SW 1271 (cell line): ENCODE measurements at places on chromosomes 1 and 21.

- no peak for DNase-seq
Measured at GRCh38 chr21:31921079-31921478, 48.3 kb downstream of the HUNK start.

GRCh38 chr1:37952738-37953137 lies 5.9 kb upstream of the INPP5B start:
- no peak for DNase-seq

GRCh38 chr1:198798923-198799386 lies 160.1 kb downstream of the PTPRC start:
- no peak for DNase-seq

GRCh38 chr1:93350322-93350721 lies 4.6 kb downstream of the DR1 start:
- no peak for DNase-seq

- no peak for DNase-seq
Measured at GRCh38 chr1:19481826-19482398, 3.4 kb downstream of the CAPZB start.
